ENCODE measurements at places on chromosomes 5 and 9.
A peak's percentile ranks its signal among the peaks of the same experiment; 100 is the strongest.

- no peak for DNase-seq
Observed at GRCh38 chr5:43608406-43608805, 5.4 kb downstream of the NNT start.

- peak; percentile 81 for DNase-seq
Observed at GRCh38 chr9:137406876-137407589, 15.9 kb downstream of the EXD3 start.

GRCh38 chr9:126980231-126980630, 65.6 kb downstream of the RALGPS1 start:
- no peak for DNase-seq

GRCh38 chr5:116442095-116442534, 132.5 kb downstream of the SEMA6A start:
- DNase-seq, result peak; percentile 79

DNA sequence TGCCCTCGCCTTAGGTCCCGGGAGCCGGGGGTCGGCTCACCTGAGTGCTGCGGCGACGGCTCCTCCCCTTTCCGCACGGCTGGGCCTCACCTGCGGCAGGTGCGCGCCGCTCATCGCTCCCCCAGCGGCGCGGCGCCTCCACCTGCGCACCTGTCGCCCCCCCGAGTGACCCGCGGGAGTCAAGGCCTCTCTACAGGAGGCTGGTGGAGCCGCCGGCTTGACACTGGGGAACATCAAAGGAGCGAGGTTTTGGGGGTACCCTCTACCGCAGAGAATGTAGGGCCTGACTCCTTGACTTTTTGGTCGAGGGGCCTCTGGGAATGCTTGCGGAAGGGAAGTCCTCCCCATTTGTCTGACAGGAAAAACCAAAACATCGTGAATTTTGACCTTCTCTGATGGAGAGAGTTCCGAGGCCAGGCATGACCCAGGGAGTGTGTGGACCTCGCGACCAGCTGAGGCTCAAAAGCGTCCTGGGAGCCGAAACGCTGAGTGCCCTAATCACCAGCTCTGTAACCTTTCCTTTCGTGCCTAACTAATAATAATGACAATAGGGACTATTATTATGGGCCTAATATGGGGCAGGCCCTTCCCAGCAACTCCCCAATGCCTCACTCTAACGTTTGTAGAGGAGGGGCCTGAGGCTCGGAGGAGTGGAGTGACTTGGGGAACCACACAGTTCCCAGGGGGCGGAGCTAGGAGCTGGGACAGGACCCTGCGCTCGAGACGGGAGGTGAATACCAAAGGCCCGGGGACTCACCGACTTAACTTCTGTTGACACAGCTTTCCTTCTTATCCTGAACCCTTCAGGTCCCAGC, 714 bp upstream of the IER5L start:
- DNase-seq, result no peak

DNA sequence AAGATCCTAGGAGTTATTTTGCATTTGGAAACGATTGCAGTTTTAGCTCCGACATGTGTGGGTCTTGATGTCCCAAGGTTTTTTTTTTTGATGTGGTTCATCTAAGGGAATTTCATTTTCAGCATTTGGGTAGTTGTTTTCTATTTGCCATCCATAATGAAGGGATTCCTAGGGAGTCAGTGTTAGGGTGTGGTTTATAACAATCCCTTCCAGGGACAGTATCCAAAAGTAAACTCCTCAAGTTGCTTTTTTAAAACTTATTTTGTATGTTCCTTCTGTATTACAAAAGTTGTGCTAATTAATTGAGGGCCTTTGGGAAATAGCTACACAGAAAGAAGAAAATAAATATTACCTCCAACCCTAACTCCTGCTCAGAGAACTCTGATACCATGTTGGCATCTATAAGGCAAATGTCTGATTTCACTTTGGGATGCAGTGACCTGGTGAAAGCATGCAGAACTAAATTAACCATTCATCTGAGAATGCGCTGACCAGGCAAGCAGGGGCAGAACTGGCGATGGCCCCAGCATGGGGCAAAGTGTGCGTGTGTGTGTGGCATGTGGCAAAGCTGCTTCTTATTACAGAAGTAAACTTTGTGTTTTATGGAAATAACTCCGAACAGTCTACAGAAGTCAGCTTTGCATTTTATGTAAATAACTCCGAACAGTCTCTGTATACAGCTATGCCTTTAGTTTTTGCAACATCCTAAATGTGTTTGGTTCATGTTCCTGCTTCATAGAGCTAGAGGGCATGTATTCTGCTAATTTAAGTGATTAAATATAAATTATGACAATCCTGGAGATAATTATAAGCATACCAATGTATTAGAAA, 237.2 kb downstream of the TRPM3 start:
- no peak for DNase-seq

- DNase-seq, result no peak
Observed at GRCh38 chr5:95871146-95871806, 48.8 kb upstream of the GLRX start.

- no peak for DNase-seq
Observed at GRCh38 chr5:109045710-109046109, 298.0 kb downstream of the FER start.

GRCh38 chr5:176798086-176798876, 12.1 kb upstream of the UNC5A start:
- DNase-seq, result no peak

GRCh38 chr9:107755246-107755645, 265.7 kb upstream of the KLF4 start:
- peak; percentile 40 for DNase-seq

DNA sequence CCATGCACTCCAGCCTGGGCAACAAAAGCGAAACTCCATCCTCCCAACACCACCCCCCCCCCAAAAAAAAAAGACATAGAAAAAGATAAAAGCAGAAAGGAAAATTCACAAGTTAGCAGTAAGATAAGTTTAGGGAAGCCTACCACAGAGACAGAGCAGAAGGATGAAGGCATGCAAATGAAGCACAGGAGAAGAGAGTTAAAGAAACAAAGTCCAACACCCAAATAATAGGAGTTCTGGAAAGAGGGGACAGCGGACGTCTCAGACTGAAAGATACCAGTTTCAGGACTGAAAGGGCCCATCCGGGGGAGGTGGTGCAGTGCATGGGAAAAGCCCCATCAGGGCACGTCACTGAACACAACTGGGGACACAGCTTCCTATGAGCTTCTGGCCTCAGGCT, 54.3 kb downstream of the OTULIN start:
- no peak for DNase-seq

DNA sequence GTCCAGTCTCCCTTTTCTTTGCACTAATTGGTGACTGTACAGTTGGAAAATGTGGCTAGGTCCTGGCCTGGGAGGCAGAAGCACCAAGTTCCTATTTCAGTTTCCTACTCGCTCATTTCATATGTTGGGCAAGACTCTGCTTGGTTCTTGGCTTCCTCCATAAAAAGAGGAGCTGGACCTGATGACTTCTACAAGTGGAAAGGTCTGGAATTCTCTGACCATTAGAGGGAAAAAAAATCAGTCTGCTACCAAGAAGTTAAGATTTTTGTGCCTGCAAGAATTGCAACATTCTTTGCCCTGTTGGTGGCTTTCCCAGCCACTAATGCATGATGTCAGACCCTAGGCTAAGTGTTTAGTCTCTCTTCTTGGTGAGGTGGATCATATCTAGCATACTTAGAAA, 91.5 kb downstream of the WDR41 start:
- DNase-seq, result no peak

GRCh38 chr5:112708103-112708622, 29.5 kb upstream of the APC start:
- no peak for DNase-seq

- DNase-seq, result no peak
Observed at GRCh38 chr9:81211741-81212140, 477.6 kb downstream of the TLE1 start.

DNA sequence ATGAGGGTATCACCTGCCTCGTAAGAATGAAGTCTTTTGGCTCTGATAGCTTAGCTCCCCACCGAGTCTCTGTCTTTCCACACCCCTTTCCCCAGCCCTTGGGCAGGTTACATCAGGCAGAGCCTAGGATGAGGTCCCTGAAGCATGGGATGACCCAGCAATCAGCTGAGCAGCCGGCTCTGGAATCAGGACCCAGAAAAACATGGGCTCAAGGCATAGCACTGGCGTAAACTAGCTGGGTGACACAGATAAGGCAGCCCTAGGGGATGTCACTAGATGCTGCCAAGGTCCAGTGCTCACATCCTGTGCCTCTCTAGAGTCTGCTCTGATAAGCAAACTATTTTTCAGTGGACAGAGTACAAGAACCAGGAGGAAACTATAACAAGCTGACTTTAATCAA, 26.6 kb downstream of the IDNK start:
- DNase-seq, result peak; percentile 2

- peak; percentile 67 for DNase-seq
Observed at GRCh38 chr5:156475182-156476157, 148.5 kb downstream of the SGCD start.
